ENCODE measurements at places on chromosomes 2 and 18. TPM values are rescaled to one million over a fixed set of nuclear protein-coding genes. Genes with fewer than 3 reads are reported as not detected.

The ACP1 gene
- total RNA-seq, result 63.1 TPM

GRCh38 chr18:61842146-61842545, 50.7 kb downstream of the RNF152 start:
- no peak overlapping the region for H3K27ac ChIP-seq
- no peak overlapping the region for H3K4me3 ChIP-seq
- no peaks in the 10 kb centered on the region for H3K4me1 ChIP-seq

The EML6 gene
- 1.1 TPM for total RNA-seq

GRCh38 chr18:24877546-24877945, 417.1 kb downstream of the HRH4 start:
- no peaks in the 10 kb centered on the region for H3K27me3 ChIP-seq
- H3K27ac ChIP-seq, result no peak overlapping the region
- H3K4me3 ChIP-seq, result no peak overlapping the region

- no peaks in the 10 kb centered on the region for H3K36me3 ChIP-seq
- H3K27ac ChIP-seq, result no peak overlapping the region
- DNase-seq, result no peak
- H3K4me3 ChIP-seq, result no peak overlapping the region
Measured at GRCh38 chr2:16142383-16143361, 202.3 kb downstream of the MYCN start.

DNA sequence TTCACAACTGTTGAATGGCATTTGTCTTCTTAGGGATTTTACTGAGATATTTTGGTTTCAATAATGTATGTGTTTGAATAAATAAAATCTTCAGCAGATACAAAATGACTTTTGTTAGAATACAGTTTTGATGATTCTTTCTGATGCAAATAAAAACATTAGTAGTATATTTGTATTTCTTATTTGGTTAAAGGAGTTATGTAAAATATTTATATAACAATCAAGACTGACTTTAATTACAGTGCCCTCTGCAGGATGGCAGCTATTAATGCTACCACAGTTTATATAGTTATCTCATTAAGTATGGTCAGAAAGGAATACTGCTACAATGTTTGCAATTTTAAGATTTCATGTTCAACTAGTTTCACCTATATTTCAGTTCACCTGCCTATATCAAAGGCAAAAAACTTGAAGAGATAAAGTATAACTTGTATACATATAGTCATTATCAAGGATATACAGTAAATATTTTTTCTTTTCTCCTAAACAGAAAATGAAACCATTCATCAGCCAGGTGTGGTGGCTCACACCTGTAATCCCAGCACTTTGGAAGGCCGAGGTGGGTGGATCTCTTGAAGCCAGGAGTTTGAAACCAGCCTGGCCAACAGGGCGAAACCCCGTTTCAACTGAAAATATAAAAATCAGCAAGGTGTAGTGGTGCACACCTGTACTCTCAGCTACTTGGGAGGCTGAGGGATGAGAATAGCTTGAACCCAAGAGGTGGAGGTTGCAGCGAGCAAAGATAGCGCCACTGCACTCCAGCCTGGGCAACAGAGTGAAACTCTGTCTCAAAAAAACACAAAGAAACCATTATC, 19.8 kb downstream of the ARL5A start:
- DNase-seq, result no peak
- H3K4me1 ChIP-seq, result peaks cover 18% of the 10 kb centered on the region
- H3K27ac ChIP-seq, result no peak overlapping the region
- H3K4me3 ChIP-seq, result no peak overlapping the region

The SCN7A gene
- total RNA-seq, result 3.9 TPM

DNA sequence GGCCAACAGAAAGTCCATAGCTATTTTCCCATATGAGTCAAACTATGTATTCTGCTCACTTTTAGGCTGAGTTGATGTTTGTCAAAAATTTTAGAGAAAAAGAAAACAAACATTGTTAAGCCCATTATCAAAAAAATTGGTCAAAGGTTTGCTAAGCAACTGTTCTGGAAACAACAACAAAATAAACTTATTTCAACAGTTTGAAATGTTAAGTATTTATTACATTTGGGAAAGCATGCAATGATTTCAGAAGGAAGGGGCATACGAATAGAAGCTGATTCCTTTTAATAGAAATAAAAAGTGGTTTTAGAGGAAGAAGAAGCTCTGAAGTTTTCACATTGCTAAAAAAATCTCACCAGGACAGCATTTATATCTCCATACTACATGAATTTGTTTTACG, 1837.5 kb upstream of the CELF4 start:
- no peaks in the 10 kb centered on the region for H3K4me1 ChIP-seq
- DNase-seq, result no peak
- H3K27ac ChIP-seq, result no peak overlapping the region
- H3K27me3 ChIP-seq, result peaks cover 3% of the 10 kb centered on the region
- no peak overlapping the region for H3K4me3 ChIP-seq

DNA sequence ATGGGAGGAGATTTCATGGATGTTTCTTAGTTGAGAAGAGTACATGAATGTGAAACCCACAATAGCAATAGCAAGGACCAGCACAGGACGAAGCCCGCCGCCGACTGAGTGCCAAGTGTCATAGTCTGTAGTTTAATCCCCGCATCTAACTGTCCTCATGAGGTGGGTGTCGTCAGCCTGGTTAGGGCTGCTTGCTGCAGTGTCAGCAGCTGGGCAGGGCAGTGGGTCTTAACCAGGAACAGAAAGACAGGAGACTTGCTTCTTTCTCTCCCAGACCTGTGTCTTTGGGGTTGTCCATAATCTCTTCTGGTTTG, 146.6 kb downstream of the VAPA start:
- H3K4me3 ChIP-seq, result no peak overlapping the region

- H3K27ac ChIP-seq, result no peak overlapping the region
- no peak overlapping the region for H3K4me3 ChIP-seq
- no peaks in the 10 kb centered on the region for H3K36me3 ChIP-seq
- H3K4me1 ChIP-seq, result no peaks in the 10 kb centered on the region
- no peaks in the 10 kb centered on the region for H3K27me3 ChIP-seq
Measured at GRCh38 chr2:216742411-216742810, 47.1 kb upstream of the IGFBP5 start.

DNA sequence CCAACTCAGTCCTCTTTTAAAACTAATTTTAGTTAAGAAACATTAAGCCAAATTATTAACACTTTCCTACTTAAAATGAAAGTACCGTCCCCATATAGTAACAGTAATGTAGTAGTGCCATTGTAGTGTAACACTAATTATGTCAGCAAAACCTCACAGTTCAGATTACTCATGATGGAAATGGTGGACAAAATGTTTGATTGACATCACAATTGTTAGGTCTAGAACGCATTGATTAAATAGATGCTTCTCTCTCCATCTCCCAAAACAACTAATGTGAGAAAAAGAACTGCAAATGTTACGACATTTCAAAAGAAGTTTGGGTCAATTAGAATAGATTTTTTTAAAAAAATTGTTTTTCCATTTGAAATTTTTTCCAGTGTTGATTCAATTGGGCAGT, 1.2 kb upstream of the ATF2 start:
- peak overlapping the region; percentile 90 for H3K27ac ChIP-seq
- H3K4me1 ChIP-seq, result peaks cover 23% of the 10 kb centered on the region
- DNase-seq, result no peak

DNA sequence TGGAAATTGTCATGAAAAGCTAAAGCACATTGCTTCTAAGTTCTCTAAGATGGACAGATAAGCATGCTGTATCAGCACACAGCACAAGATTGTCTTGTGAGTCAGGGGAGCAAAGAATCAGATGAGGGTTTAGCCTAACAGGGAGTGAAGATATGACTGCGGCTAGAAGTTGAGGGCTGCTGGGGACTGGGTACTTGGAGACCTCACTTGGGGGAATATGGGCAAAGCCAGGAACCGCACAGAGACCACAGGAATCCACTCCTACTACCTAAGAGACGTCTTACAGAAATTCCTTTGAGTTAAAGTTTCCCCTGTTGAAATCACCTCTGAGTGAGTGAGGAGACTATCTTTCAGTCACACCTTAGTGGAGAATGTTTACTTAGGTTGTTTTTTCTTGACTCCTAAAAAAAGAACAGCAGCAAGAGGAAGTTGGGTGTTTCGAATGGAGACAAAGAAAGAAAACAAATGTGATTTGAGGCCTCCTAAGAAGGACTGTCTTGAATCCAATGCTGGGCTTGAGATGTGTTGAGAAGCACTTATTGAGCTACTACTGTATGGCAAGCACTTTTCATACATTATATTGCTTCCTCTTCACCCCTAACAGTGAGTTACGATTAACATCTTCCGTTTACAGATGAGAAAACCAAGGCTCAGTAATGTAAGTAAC, 100.7 kb downstream of the ANKRD44 start:
- no peak overlapping the region for H3K4me3 ChIP-seq
- no peaks in the 10 kb centered on the region for H3K27me3 ChIP-seq
- peaks cover 3% of the 10 kb centered on the region for H3K4me1 ChIP-seq
- no peak for DNase-seq
- no peaks in the 10 kb centered on the region for H3K36me3 ChIP-seq

GRCh38 chr2:193114827-193115226, 920.1 kb upstream of the TMEFF2 start:
- no peak overlapping the region for H3K27ac ChIP-seq
- DNase-seq, result no peak
- H3K4me1 ChIP-seq, result no peaks in the 10 kb centered on the region
- H3K27me3 ChIP-seq, result no peaks in the 10 kb centered on the region
- no peak overlapping the region for H3K4me3 ChIP-seq

All from psoas muscle (tissue), 8 donors.